ENCODE measurements at places on chromosomes 11 and 22.

DNA sequence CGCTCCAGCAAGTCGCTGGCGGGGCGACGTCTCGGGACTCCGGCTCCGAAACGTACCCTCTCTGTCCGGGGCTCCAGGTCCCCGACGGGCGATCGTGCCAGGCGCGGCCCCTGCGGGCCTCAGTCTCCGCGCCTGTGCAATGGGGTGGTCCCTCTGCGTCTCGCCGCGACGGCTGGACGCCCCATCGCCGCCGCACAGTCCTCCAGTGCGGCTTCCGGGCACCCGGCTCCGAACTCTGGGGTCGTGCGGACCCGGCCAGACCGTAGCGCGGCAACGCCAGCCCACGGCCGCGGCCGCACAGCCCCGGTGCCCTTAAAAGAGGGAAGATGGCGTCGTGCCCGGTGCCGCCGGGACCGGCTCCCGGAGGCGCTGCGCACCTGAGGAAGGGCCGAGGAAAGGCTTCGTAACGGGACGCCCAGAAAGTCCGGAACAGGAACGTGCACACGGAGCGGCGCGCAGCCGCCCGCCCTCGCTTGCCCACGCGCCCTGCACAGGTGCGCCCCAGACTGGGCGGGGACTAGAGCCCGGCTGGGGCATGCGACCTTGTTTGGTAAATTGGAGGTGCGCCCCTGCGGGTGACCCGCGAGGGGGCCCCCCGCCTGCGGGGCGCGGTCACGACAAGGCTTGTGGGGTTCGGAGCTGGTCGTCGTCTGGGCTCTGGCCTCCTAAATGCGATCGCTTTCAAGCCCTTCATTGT lies 525 bp downstream of the BIK start:
- DNase-seq, result no peak

- no peak for DNase-seq
Measured at GRCh38 chr11:66322732-66323427, 6.0 kb upstream of the CD248 start.

DNA sequence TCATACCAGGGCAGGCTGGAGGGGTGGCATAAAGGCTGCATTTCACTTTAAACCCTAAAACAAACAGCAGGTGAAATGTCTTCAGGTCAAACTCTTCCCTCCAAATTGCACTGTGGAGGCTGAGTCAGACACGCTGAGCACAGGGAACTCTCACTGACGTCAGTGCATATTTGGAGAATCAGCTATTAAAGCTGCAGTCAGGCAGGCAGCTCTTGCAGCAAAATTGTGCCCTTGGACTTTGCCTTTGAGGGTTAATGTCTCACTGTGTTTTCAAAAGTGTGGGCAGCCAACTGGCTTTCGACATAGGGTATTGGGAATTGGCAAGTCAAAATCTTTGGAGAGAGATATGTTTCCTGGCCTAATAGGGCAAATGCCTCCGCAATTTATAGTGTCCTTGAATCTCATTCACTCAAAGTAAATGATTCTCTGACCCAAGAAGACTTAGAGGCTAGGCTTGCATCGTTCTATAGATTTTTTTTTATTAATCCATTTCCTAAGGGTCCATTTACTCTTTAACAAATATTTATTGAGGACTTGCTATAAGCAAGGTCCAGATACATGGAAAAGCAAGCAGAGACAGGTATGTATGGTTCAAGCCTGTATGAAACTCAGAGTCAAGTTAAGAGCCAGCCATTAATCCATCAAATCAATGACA lies 27.7 kb upstream of the SMCO4 start:
- no peak for DNase-seq

- no peak for DNase-seq
Measured at GRCh38 chr11:19072464-19072863, 11.9 kb upstream of the MRGPRX2 start.
